ENCODE measurements at places on chromosomes 11 and 22.

DNA sequence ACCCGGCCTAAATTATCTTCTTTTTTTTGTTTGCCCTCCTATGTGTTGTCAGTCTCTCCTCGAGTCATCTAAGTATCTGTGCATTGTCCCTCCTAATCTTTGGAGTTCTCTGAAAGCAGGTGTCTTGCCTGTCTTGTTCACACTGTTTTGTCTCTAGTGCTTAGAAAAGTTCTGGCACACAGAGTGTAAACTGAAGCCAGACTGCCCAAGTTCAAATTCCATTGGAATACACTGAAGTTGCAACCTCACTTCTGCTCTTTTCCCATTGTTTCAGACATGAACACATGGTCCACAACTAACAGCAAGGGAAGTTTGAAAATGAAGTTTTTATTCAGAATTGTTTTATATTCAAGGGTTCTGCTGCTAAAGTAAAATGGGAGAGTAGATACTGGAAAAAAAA, 38.7 kb downstream of the PAX6 start:
- DNase-seq, result no peak

GRCh38 chr11:65279741-65280440, 18.1 kb downstream of the POLA2 start:
- DNase-seq, result peak; percentile 32

DNA sequence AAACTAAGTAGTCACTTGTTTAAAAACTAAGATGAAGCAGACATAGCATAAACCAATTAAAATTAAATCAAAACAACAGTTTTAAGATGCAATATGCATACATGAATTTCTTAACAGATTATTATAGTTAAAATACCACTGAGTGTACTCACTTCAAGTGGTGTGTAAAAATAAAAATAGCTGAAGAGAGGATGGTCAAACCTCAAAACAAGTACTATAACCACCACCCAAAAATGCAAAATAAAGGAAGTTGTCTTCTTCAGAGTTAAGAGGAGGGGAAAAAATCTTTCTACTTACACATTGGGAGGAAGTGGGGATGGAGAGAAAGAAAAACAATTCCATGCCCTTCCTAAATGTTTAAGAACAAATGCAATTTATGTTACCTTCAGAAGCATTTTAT, 31.9 kb downstream of the RRAS2 start:
- no peak for DNase-seq

- no peak for DNase-seq
Measured at GRCh38 chr11:34267013-34267412, 90.8 kb downstream of the ABTB2 start.

GRCh38 chr11:126647735-126648134, 292.2 kb downstream of the ST3GAL4 start:
- DNase-seq, result no peak

GRCh38 chr11:13889552-13890249, 72.8 kb upstream of the SPON1 start:
- no peak for DNase-seq

DNA sequence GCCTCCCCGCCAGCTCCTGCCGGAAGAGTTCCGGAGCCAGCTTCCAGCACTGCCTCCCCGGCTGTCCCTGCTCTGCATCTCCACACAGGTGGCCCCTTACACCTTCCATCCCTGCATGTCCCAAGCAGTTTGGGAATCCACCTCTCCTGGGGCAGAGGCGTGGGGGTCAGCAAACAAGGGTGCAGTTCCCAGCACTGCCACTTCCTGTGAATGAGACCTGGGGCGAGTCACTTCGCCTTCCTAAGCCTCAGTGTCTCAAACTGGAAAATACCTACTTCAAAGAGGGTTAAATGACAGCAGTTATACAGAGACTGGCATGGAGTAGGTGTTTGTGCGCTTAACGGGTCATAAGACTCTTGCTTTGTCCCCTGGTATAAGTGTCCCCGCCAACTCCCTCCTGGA, 5.2 kb downstream of the CYTH4 start:
- DNase-seq, result no peak

GRCh38 chr22:43078522-43078921, 10.7 kb downstream of the TTLL1 start:
- no peak for DNase-seq

- no peak for DNase-seq
Measured at GRCh38 chr11:86175191-86175590, 69.4 kb upstream of the EED start.

GRCh38 chr11:76248210-76248609, 41.9 kb upstream of the WNT11 start:
- no peak for DNase-seq
